Thyroid gland (tissue), 4 donors: ENCODE measurements at places on chromosomes 4 and X. TPM values are rescaled to one million over a fixed set of nuclear protein-coding genes. Genes with fewer than 3 reads are reported as not detected.

DNA sequence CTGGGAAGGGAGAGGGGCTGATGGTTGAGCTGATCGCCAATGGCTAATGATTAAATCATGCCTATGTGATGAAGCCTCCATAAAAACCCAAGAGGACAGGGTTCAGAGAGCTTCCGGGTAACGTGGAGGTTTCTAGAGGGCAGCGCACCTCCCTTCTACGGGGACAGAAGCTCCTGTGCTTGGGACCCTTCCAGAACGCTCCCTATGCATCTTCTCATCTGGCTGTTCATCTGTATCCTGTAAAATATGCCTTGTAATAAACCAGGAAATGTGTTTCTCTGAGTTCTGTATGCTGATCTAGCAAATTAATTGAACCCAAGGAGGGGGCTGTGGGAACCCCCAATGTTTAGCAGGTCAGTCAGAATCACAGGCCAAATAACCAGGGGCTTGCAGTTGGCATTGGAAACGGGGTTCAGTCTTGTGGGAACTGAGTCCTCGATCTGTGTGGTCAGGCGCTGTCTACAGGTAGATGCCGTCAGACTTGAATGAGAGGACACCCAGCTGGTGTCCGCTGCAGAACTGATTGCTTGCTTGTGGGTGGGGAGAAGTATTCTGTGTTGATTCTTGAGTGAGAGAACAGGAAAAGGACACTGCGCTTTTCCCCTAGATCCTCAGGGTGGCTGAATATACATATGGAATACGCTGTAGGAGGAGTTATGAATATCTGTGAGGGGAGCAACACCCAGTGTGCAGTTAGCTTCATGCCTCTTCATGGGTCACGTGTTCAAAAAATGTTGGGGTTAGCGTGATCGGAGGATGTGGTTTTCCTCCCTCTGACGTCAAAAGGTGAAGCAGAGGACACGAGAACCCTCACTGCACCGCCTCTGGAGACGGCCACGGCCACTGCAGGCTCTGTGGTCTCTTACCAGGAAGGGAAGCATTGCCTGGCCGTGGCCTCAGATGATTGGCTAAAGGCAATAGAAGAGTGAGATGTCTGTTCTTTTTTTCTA lies 29.2 kb downstream of the HTT-AS start:
- no peak overlapping the region for H3K27ac ChIP-seq
- DNase-seq: no peak
- no peak overlapping the region for H3K4me3 ChIP-seq
- no peaks in the 10 kb centered on the region for H3K27me3 ChIP-seq
- peaks cover 8% of the 10 kb centered on the region for H3K4me1 ChIP-seq

The UGT8 gene
- 21.0 TPM for total RNA-seq

DNA sequence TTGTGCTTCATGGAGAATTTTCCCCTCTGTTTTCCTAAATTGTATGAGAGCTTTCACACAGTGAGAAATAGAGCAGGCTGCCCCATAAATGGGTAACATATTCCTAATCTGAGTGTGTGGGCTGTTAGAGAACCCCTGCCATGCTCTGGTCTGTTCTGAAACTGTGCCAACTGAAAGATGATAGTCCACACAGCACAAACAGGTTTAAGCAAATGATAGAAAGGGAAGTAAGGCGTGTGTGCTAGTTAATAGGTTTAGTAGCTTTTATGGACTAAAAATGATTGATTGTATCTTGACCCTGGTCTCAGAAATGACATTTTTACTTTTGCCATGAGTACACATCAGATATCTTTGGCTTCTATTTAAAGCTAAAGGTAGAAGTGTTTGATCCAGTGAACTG lies 106.2 kb downstream of the PRRG1 start:
- no peak for DNase-seq
- H3K36me3 ChIP-seq: no peaks in the 10 kb centered on the region
- H3K4me3 ChIP-seq: no peak overlapping the region
- H3K27ac ChIP-seq: no peak overlapping the region

GRCh38 chrX:12443534-12444098 lies 305.3 kb downstream of the FRMPD4 start:
- DNase-seq: no peak
- H3K4me1 ChIP-seq: no peaks in the 10 kb centered on the region
- no peaks in the 10 kb centered on the region for H3K36me3 ChIP-seq
- no peak overlapping the region for H3K27ac ChIP-seq
- H3K4me3 ChIP-seq: no peak overlapping the region

- no peak overlapping the region for H3K4me3 ChIP-seq
- H3K36me3 ChIP-seq: no peaks in the 10 kb centered on the region
- H3K27ac ChIP-seq: no peak overlapping the region
- no peaks in the 10 kb centered on the region for H3K27me3 ChIP-seq
Observed at GRCh38 chr4:180084561-180084960, 2158.6 kb upstream of the TENM3 start.

- no peaks in the 10 kb centered on the region for H3K27me3 ChIP-seq
- H3K4me1 ChIP-seq: peaks cover 11% of the 10 kb centered on the region
- no peak for DNase-seq
- no peaks in the 10 kb centered on the region for H3K36me3 ChIP-seq
- H3K4me3 ChIP-seq: peak overlapping the region; percentile 96
Observed at GRCh38 chr4:26583538-26583864, 383 bp upstream of the TBC1D19 start.

- no peak for DNase-seq
- H3K4me3 ChIP-seq: no peak overlapping the region
- no peak overlapping the region for H3K27ac ChIP-seq
- H3K4me1 ChIP-seq: no peaks in the 10 kb centered on the region
- no peaks in the 10 kb centered on the region for H3K27me3 ChIP-seq
- H3K36me3 ChIP-seq: no peaks in the 10 kb centered on the region
Observed at GRCh38 chr4:24322511-24322910, 261.8 kb downstream of the DHX15 start.

GRCh38 chrX:7514871-7515599 lies 327.9 kb upstream of the VCX start:
- no peaks in the 10 kb centered on the region for H3K4me1 ChIP-seq
- no peak overlapping the region for H3K27ac ChIP-seq
- no peak overlapping the region for H3K4me3 ChIP-seq
- DNase-seq: no peak
- H3K27me3 ChIP-seq: no peaks in the 10 kb centered on the region

GRCh38 chrX:151183912-151184565 lies 7.7 kb downstream of the GPR50 start:
- H3K4me1 ChIP-seq: no peaks in the 10 kb centered on the region
- H3K4me3 ChIP-seq: no peak overlapping the region
- H3K36me3 ChIP-seq: no peaks in the 10 kb centered on the region
- H3K27ac ChIP-seq: no peak overlapping the region

DNA sequence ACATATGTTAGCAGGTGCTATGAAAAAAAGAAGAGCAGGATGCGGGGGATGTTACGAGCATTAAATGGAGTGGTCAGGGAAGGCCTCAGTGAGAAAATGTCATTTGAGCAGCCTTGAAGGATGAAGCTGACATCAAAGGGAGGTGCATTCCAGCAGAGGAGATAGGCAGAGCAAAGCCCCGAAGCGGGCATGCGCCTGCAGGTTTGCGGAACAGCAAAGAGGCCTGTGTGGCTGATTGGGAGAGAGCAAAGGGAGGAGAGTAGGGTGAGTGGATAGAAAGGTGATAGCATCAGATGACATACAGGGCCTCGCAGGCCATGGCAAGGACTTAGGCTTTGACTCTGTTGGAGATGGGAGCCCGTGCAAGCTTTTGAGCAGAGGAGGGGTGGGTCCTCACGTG lies 95.4 kb upstream of the GPR50 start:
- no peak overlapping the region for H3K4me3 ChIP-seq
- no peak for DNase-seq
- no peaks in the 10 kb centered on the region for H3K4me1 ChIP-seq
- no peaks in the 10 kb centered on the region for H3K36me3 ChIP-seq
- H3K27ac ChIP-seq: no peak overlapping the region
- no peaks in the 10 kb centered on the region for H3K27me3 ChIP-seq

The EVC2 gene
- total RNA-seq: 15.7 TPM

The DCK gene
- total RNA-seq: 10.9 TPM

GRCh38 chr4:10413177-10413576 lies 44.0 kb downstream of the ZNF518B start:
- no peak for DNase-seq
- no peak overlapping the region for H3K27ac ChIP-seq
- no peaks in the 10 kb centered on the region for H3K27me3 ChIP-seq
- H3K4me3 ChIP-seq: no peak overlapping the region
- H3K36me3 ChIP-seq: no peaks in the 10 kb centered on the region

The C4orf54 gene
- total RNA-seq: not detected

The KLF3 gene
- 61.4 TPM for total RNA-seq

The ZIC3 gene
- total RNA-seq: not detected

The HSPA4L gene
- 7.8 TPM for total RNA-seq

The ADH1A gene
- not detected for total RNA-seq

- no peaks in the 10 kb centered on the region for H3K4me1 ChIP-seq
- H3K4me3 ChIP-seq: no peak overlapping the region
- H3K27ac ChIP-seq: no peak overlapping the region
Observed at GRCh38 chr4:153808175-153808574, 19.3 kb upstream of the SFRP2 start.

The C4orf51 gene
- total RNA-seq: not detected

DNA sequence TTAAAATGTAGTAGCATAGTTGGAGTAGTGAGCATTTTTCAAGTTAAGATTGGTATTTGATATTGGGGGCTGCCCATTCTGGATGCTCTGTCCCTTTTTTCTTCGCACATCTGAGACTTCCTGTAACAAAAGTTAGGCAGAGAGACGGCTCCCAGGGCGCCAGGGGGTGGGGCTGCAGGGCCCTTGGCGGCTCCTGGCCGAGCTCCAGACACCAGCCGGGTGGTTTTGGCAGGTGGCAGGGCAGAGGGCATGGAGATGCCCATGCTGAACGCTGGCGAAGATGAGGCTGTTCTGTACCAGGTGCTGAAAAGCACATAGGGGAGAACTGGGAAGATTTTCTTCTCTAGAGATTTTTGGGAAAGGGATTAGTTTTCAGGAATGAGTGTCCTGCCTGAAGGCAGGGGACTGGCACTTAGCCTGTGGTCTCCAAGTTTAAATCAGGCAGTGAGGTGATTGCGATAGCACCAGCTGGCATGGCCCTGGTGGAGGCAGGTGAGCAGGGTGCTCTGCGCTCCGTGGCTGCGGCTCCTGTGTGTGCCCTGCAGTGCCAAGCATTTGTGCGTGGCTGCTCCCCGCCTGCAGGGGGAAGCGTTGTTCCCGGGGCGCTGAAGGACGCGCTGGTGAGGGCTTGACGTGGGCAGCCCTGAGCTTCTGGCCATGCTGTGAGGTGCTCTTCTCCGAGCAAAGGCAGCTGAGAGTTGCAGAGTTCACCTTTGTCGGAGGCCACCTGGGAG lies 23.6 kb upstream of the HGFAC start:
- no peak for DNase-seq
- H3K27me3 ChIP-seq: no peaks in the 10 kb centered on the region
- no peak overlapping the region for H3K4me3 ChIP-seq
- peaks cover 13% of the 10 kb centered on the region for H3K36me3 ChIP-seq

- H3K27me3 ChIP-seq: no peaks in the 10 kb centered on the region
- no peaks in the 10 kb centered on the region for H3K36me3 ChIP-seq
- no peak overlapping the region for H3K4me3 ChIP-seq
- H3K4me1 ChIP-seq: no peaks in the 10 kb centered on the region
- no peak for DNase-seq
- H3K27ac ChIP-seq: no peak overlapping the region
Observed at GRCh38 chrX:68632491-68632890, 15.0 kb upstream of the STARD8 start.

DNA sequence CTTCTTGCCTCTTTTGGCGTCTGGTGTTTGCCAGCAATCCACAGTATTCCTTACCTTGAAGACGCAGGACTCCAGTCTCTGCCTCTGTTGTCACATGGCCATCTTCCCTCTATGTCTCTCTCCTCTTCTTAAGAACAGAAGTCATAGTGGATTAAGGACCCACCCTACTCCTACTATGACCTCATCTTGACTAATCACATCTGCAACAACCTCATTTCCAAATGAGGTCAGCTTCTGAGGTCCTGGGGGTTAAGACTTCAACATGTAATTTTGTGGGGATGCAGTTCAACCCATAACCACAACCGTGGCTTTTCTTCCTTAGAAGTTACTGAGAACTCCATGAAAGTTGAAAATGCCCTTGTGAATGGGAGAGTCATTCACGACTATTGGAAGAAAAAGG lies 23.3 kb downstream of the TLR8 start:
- H3K4me3 ChIP-seq: no peak overlapping the region
- no peaks in the 10 kb centered on the region for H3K36me3 ChIP-seq
- H3K4me1 ChIP-seq: no peaks in the 10 kb centered on the region
- H3K27me3 ChIP-seq: no peaks in the 10 kb centered on the region

DNA sequence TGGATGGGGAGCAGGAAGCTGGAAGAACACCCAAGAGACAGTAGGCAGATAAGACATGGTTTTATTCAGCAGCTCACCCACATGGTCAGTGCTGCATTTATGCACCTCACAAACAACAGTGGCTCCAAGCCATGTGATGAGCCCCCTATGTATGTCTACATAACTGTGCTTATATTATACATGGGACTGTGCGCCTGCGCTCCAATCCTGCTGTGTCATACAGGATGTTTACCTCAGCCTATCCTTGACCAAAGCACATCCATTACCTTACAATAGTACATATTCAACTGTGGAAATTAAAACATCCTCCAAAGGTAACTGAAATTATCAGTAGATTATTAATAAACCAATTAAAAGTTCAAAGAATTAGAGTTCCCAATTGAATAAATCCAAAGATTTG lies 44.1 kb upstream of the SGMS2 start:
- no peaks in the 10 kb centered on the region for H3K27me3 ChIP-seq

GRCh38 chrX:129872524-129872923 lies 28.8 kb upstream of the ZDHHC9 start:
- no peak overlapping the region for H3K4me3 ChIP-seq
- no peaks in the 10 kb centered on the region for H3K4me1 ChIP-seq
- DNase-seq: no peak
- no peaks in the 10 kb centered on the region for H3K36me3 ChIP-seq

The CT45A5 gene
- not detected for total RNA-seq

DNA sequence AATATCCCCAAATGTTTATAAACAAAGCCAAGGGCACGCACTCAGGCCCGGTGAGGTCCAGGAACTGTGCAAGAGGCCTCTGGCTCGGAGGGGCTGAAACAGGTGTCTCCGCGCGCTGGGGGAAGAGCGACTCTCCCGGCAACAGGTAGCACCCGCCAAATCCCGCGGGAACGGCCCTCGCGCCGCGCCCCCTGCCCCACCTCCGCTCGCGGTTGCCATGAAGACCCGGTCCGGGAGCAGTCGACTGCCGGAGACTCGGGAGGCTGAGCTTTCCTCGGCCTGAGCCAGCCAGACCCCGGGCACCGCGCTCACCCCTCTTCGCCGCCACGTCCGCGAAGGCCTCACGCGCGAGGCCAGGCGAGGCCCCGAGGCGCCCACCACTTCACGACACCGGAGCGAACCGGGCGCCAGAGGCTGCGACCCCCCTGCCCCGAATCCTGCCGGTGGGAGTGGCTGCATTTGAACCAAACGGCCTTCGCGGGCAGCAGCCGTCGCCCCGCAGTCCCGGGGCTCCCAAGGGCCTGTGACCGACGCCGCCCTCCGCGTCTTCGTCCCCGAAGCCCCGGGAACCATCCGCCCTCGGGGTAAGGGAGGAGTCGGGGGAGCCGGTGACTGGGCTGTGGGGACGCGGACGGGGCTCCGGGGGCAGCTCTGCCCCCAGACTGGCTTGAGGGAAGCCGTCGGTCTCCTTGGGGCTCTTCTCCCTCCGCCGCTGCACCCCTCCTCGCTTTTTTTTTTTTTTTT lies at the start of gene NSUN7:
Gene NSUN7 (plus strand): TSS at position 239 of the 744 bp plus-strand sequence. CDS start 739 bp downstream, outside the sequence.
- peak; percentile 90 for DNase-seq
- no peaks in the 10 kb centered on the region for H3K36me3 ChIP-seq
- peak within 1 kb of the TSS; percentile 60 for H3K4me3 ChIP-seq
- H3K27ac ChIP-seq: no peak within 1 kb of the TSS
- H3K4me1 ChIP-seq: peaks cover 9% of the 10 kb centered on the region
- H3K27me3 ChIP-seq: no peaks in the 10 kb centered on the region

The TBC1D8B gene
- 25.3 TPM for total RNA-seq
